ENCODE measurements at places on chromosomes 6 and 20.
A peak's percentile ranks its signal among the peaks of the same experiment; 100 is the strongest.

GRCh38 chr6:31465718-31466117 lies 32.2 kb upstream of the MICB start:
- DNase-seq, result no peak

DNA sequence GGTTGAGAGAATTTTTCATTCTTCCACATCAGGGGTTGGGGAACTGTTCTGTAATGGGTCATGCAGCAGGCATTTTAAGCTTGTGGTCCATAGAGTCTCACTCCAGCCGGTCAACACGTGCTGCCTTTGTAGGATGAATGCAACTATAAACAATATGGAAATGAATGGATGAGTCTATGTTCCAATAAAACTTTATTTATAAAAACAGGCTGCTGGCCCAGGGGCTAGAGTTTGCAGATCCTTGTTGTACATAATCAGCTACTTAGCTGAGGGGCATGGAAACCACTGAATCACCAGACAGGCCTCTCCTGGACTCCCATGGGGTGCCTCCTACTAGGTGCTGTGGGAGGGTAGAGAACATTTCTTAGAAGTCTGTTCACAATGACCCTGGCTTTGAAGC lies 243.4 kb downstream of the BMP7 start:
- DNase-seq, result no peak

DNA sequence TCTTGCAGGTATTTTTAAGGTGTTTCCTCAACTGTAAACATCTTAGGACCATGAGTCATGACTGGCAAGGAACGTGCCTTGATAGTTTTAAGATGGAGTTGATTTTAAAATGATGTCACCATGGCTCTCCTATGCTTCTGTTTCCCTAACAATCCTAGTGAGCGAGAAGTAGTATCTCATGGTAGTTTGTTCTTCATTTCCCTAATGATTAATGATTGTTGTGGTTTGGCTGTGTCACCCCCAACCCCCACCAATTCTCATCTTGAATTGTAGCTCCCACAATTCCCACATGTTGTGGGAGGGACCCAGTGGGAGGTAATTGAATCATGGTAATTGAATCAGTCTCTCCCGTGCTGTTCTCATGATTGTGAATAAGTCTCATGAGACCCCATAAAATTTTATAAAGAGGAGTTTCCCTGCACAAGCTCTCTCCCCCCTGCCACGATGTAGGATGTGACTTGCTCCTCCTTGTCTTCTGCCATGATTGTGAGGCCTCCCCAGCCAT lies 16.8 kb upstream of the BNIP5 start:
- DNase-seq, result no peak

DNA sequence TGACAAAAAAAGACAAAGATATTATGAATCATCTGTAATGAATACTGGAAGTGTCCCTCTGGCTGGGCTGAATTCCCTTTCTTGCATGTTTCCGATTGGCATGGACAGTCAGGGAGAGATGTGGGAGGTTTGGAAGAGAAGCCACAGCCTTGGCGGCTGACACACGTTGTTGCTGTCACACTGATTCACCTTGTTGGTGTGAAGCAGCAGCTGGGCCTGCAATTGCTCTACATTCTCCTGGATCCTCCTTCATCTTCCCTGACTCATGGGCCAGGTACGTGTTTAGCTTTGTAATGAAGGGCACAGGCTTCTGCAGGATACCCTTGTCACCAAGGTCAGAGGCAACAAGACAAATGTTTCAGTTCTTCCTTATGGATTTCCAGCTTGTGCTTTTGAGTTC lies 13.4 kb upstream of the SMIM8 start:
- no peak for DNase-seq

DNA sequence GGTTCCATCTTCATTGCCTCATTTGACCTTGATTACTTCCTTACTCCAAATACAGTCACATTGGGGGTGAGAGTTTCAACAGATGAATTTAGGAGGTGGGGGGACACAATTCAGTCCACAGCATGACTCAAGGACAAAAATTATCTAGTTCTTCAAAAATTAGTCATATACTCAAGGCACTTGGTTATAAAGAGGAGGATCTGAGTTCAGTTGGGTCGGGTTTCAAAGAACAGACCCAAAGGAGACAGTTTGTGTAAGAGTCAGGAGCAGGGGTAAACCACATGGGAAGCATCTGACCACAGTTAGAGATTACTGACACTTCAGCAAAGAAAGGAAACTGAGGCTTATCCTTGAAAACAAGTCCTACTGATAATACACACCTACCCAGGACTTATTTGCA lies 138.0 kb downstream of the TBC1D7 start:
- DNase-seq, result no peak

GRCh38 chr6:166341977-166342348 lies 382 bp downstream of the SFT2D1 start:
- peak; percentile 39 for DNase-seq

GRCh38 chr6:169159331-169159730 lies 94.3 kb downstream of the THBS2 start:
- no peak for DNase-seq

DNA sequence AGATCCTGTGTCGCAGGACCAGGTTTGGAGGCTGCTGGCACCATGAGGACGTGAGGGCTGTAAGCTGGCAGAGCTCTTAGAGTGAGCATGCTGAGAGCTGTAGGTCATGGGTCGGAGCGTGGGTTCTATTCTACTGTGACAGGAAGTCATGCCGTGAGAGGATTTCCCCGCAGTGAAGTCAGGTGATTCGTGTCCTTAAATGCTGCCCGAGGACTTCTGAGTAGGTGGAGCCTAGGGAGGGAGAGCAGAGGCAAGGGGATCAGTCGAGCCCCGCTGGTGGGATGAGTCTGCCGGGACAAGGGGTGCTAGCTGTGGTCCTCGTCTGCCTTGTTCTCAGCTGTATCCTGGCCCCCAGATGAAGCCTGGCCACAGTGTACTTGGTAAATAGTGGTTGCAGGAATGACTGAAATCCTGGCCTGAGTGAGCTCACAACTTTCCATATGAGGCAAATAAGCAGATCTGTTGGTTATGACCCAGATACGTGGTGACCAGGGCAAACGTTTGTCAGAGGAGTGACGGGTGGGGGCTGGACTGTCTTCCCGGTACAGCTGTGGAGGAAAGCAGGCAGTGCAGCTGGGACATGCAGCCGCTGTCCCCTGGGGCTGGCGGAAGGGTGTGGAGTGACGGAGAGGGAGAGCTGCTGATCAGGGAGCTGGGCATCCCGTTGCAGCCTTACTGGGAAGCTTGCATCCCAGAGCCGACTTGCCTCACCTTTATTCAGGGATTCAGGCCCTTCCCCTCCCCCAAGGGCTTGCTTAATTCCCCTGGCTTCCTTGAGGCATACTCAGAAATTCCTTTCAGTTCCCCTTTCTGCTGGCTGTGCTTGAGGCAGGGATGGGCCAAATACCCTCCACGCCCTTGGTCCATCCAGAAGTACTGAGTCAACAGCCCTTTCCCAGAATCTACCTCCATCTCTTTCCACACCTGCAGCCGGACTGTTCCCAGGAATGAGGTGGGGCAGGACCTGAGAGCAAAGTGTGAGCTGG lies 250.9 kb upstream of the RREB1 start:
- peak; percentile 80 for DNase-seq

- DNase-seq, result no peak
Measured at GRCh38 chr6:40426346-40427066, 160.7 kb downstream of the LRFN2 start.

- no peak for DNase-seq
Measured at GRCh38 chr6:156585859-156586258, 191.3 kb upstream of the ARID1B start.

GRCh38 chr6:155795173-155795796 lies 339.6 kb upstream of the NOX3 start:
- no peak for DNase-seq

DNA sequence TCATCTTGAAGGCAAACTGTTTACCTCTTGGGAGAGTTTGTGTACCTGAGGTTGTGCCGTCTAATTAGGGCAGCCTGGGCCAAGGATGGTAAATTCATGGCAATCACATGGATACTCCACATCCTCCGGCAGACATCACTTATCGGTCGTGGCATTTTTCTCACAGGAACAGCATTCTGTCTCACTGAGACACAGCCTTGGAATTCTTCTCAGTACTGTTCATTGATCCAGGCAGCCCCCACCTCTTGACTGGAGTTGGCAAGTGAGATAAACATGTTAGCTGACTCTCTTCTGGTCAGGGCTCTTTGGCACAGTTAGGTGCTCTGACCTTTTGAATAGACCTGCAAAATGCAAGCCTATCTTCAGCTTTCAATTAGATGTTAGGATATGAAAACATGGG lies 511.4 kb upstream of the FLRT3 start:
- no peak for DNase-seq

GRCh38 chr20:33828967-33829560 lies 17.9 kb downstream of the CHMP4B start:
- no peak for DNase-seq

GRCh38 chr6:141562186-141562811 lies 570.4 kb upstream of the GJE1 start:
- peak; percentile 26 for DNase-seq

- DNase-seq, result no peak
Measured at GRCh38 chr6:123658848-123659247, 22.1 kb upstream of the TRDN start.

DNA sequence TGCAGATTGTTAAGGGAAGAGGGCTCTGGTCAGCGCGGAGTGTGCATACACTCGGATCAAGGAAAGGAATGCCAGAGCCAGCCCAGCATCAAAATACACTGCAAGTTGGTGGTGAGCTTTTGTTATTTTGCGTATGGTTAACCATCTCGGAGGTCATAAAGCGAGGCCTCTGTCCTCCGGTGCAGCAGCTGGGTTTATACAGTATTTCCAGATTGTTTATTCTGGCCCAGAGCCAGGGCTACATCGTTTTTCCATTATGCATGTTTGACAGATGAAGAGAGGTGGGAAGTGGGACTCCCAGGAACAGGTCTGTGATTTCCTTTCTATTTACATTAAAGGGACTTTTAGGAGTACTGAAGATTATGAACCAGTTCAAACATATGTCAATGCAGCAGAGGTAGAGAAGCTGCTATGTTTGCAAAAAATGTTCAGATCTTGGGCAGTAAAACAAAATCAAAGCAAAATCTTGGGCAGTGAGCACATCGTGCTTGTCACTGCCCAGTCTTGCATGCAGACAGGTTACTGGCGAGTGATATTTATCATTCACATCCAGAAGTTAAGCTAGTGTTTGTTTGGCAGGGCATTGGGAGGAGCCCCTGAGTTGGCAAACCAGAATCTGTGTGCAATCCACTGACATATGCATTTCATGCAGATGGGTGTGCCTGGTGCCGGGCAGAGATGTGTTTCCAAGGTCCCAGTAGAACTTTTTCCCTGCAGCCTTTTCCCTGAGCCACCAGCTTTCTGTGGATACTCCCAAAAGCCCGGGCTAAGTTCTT lies 256.3 kb upstream of the TAB2 start:
- DNase-seq, result no peak

DNA sequence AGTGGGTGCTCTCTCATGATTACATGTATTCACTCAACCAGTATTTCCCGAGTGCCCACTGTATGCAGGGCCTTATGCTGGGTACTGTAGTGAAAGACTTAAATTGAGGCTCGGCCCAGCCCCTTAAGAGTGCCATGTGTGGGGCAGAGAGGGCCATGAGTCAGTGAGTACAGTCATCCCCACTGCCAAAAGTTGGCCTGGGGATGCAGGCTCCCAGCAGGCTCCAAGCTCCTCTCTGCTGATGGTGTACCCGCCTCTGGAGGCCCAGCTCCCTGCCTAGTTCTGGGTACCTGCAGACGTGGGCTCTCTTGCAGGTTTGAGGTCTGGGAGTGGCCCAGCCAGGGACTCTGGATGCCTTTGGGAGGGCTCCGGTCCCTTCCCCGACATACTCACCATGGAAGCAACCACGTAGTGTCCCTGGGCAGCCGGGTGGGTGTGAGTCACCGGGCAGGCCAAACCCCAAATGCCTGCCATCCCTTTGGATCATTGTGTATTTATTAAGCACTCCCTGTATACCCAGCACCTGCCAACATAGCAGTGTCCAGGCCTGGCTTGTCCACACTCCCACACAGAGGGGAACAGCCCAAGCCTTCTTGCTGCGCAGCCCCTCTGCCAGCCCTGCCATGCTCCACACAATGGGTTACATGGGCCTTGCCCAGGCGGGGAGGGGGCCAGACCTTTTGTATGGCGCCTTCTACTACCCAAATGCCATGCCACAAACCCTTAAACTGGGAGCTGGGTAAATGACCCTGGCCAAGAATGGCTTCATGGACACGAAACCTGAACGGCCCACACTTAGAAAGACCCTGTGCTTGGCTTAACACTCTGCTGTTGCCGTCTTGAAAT lies 153.6 kb downstream of the VEGFA start:
- peak; percentile 21 for DNase-seq

DNA sequence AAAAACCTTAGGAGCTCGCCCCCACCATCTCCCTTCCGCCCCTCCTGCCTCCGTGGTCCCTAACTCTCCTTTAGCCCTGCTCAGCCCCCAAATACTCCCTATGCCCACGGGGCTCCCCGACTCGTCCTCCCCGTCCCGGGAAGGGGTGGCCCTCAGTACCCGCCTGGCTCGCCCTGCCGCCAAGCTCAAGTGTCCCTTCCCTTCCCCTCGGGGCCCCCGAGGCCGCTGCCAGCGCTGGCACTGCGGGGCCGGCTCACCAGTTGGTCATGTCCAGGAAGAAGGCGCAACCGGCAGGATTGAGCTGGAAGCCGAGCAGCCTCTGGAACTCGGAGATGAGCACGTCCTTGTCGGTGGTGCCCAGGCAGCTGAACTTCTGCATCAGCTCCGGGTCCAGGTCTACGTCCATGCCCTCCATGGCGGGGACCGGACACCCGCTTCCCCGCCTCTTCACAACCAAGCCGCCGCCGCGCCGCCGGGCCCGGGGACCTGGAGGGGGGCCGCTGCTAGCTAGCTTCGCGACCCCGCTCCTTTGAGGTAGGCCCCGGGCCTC lies 303 bp downstream of the ILRUN start:
- DNase-seq, result no peak

DNA sequence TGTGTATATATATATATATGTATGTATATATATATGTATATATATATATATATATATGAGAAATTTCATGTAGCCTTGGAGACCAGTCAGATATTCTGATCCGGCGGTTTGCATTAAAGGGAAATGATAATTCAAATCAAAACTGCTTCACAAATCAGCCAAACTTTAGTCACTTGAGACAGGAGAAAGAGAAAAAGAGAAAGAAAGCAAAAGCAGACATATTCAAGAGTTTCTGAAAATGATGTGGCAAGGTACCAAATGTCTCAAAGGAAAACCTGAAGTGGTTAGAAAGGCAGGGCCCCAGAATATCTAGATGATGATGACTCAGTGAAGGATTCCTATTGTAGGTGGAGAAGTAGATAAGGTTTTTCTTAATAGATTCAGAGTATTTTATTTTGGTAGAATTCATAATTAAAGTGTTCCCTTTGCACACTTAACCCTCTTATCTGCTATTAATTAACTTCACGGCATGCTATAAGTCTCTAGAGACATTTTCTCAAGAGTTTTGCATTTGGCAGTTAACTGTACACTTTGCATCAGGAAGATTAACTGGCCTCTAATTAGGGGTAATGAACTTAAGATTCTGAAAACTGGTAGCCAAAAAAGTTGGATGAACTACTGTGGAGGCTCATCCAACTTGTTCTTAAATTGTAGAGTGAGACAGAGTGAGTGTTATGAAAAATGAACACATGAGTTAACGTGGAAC lies 50.1 kb upstream of the ASF1A start:
- no peak for DNase-seq

Measured in activated T-cell treated with anti-CD3 and anti-CD28 coated beads, Interleukin-2, amount 50 U/mL, for 48 hours (primary cell).